Hair follicular keratinocyte (primary cell): ENCODE measurements at places on chromosomes 13 and 19. TPM values are rescaled to one million over a fixed set of nuclear protein-coding genes. Genes with fewer than 3 reads are reported as not detected.

Gene PRR36
- total RNA-seq: not detected in 2 replicates

Gene DOCK6
- 30.8 and 61.5 TPM in 2 replicates for total RNA-seq

Gene DIAPH3
- 6.7 and 14.1 TPM in 2 replicates for total RNA-seq

Gene CDC16
- 18.5 and 29.0 TPM in 2 replicates for total RNA-seq

Gene GRWD1
- total RNA-seq: 35.2 and 40.9 TPM in 2 replicates

Gene HS6ST3
- not detected in 2 replicates for total RNA-seq

Gene KLK15
- total RNA-seq: not detected in 2 replicates

Gene ZNF181
- 3.3 and 4.4 TPM in 2 replicates for total RNA-seq

Gene CEACAM20
- total RNA-seq: not detected in 2 replicates

Gene SLC1A6
- total RNA-seq: 0.23 TPM in 1 of 2 replicates, not detected in the other

Gene PDS5B
- 5.8 and 7.2 TPM in 2 replicates for total RNA-seq

Gene UBE2L5
- total RNA-seq: not detected in 2 replicates

Gene MISP3
- 0.08 and 1.5 TPM in 2 replicates for total RNA-seq
